CD8-positive, alpha-beta memory T cell (primary cell): ENCODE measurements at places on chromosomes 2 and 18. TPM values are rescaled to one million over a fixed set of nuclear protein-coding genes. Genes with fewer than 3 reads are reported as not detected.

The NT5C1B gene
- total RNA-seq, result not detected

The UCN gene
- 2.6 TPM for total RNA-seq

The EPHA4 gene
- total RNA-seq, result 7.8 TPM

The EVX2 gene
- not detected for total RNA-seq

The TLX2 gene
- total RNA-seq, result 0.60 TPM

The SCG2 gene
- total RNA-seq, result not detected

The COL4A3 gene
- not detected for total RNA-seq

GRCh38 chr2:33518200-33518599 lies 41.8 kb downstream of the RASGRP3 start:
- H3K36me3 ChIP-seq, result no peaks in the 10 kb centered on the region
- no peak overlapping the region for H3K4me3 ChIP-seq
- H3K4me1 ChIP-seq, result no peaks in the 10 kb centered on the region
- H3K27ac ChIP-seq, result no peak overlapping the region

- no peak for DNase-seq
- no peaks in the 10 kb centered on the region for H3K27me3 ChIP-seq
- H3K27ac ChIP-seq, result no peak overlapping the region
- H3K36me3 ChIP-seq, result no peaks in the 10 kb centered on the region
Measured at GRCh38 chr2:28425464-28425835, 32.8 kb downstream of the FOSL2 start.

DNA sequence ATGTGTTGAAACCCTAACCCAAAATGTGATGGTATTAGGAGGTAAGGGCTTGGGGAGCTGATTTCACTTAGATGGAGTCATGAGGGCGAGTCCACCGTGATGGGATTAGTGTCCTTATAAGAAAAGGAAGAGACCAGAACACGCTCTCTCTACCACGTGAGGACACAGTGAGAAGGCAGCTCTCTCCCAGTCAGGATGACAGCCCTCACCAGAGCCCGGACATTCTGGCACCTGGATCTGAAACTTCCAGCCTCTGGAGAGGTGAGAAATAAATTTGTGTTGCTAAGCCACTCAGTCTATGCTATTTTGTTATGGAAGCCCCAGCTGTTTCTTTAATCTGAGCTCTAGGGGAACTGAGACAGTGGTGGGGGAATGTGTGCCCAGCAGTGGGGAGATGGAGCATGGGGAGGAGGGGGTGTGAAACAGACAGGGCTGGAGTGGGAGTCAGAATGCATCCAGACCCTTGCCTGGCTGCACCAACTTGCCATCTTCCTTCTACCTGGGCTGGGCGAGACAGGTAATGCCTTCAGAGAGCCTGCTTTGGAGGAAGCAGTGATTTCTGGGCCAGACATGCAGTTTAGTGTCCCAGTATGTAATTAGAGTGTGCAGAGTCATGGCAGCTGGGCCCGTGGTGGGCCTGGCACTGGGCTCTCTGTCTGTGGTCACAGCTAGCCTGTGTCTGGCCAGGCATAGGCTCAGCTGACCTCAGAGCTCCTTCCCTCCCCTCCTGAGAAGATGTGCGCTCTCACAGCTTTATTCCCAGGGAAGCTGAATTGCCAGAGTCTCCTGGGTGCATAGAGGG lies 38.1 kb downstream of the RHOB start:
- no peak overlapping the region for H3K4me3 ChIP-seq
- H3K27ac ChIP-seq, result no peak overlapping the region
- no peak for DNase-seq
- no peaks in the 10 kb centered on the region for H3K4me1 ChIP-seq
- no peaks in the 10 kb centered on the region for H3K36me3 ChIP-seq

DNA sequence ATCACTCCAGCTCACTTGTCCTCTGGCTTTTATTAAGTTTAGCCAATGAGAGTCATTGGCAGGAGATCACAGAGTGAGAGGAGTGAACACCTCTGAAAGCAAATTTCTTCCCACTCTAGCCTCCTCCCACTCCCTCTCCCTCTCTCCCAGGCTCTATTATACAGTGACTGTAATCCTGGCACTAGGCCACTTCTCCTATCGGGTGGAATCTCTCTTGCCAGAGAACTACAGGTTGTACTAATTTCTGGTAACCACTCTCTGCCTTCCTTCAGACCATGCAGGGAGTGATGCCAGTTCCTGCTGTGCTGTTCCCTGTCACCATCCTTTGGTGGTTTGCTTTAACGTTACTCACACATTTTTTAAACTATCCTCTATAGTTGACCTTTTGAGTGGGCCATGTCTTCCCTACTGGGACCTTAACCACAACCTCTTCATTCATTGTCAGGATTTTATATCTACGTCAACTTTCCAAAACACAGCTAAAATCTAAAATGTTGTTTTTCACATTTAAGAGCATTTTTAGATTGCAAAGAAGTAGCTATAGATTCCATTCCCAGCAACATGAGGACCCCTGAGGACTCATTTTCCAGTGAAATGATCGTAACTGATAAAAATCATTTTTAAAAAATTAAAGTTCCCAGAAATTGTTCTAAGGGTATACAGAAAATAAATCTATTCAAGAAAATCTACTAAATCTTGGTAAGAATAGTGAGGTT lies 217.1 kb downstream of the MREG start:
- no peak overlapping the region for H3K27ac ChIP-seq
- no peak overlapping the region for H3K4me3 ChIP-seq
- no peaks in the 10 kb centered on the region for H3K36me3 ChIP-seq
- no peaks in the 10 kb centered on the region for H3K4me1 ChIP-seq
- no peaks in the 10 kb centered on the region for H3K27me3 ChIP-seq
- DNase-seq, result no peak

GRCh38 chr2:231727621-231728020 lies 19.3 kb downstream of the PTMA start:
- H3K4me3 ChIP-seq, result no peak overlapping the region
- no peak for DNase-seq
- H3K4me1 ChIP-seq, result no peaks in the 10 kb centered on the region
- peaks cover 6% of the 10 kb centered on the region for H3K36me3 ChIP-seq
- H3K27me3 ChIP-seq, result no peaks in the 10 kb centered on the region

- H3K36me3 ChIP-seq, result no peaks in the 10 kb centered on the region
- no peak for DNase-seq
- no peak overlapping the region for H3K27ac ChIP-seq
- no peak overlapping the region for H3K4me3 ChIP-seq
- H3K4me1 ChIP-seq, result peaks cover 10% of the 10 kb centered on the region
Measured at GRCh38 chr2:206442474-206442832, 879 bp upstream of the ADAM23 start.

DNA sequence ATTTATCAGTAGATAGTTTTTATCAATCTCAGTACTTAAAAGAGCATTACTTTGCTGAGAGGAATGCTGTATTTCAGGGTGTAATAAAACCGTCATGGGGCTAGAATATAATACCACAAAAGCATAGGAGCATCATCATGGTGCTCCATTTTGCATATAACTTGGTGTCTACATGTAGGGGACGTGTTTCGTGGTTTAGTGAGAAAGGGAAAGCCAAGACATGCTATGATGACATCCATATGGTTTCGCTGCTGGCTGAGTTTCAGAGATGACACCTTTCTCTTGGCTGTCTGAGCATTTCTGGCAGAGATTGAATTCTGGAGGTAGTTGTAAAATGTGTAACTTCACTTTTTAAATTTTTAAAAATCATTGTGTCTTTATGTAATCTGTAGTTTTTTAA lies 32.4 kb downstream of the WDR43 start:
- no peaks in the 10 kb centered on the region for H3K4me1 ChIP-seq
- H3K36me3 ChIP-seq, result peaks cover 49% of the 10 kb centered on the region
- no peak overlapping the region for H3K27ac ChIP-seq
- DNase-seq, result no peak
- no peak overlapping the region for H3K4me3 ChIP-seq

DNA sequence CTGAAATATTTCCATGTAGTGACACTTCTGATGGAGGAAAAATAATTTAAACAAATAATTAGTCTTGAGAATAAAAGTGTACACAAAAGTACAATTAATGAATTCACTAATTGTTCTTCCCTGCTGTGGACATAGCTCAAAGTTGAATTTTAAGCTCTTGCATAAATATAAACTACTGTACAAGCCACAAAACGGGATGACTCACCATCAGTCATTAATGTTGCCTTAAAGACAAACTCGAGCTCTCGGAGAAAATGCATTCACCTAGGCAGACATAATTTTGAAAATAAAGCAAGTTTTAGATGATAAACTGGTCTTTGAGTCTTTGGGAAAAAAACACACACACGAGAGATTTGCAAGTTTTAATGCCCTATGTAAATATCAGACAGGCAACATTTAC lies 436.4 kb downstream of the ZNF521 start:
- no peaks in the 10 kb centered on the region for H3K27me3 ChIP-seq
- no peaks in the 10 kb centered on the region for H3K36me3 ChIP-seq
- no peak overlapping the region for H3K27ac ChIP-seq
- H3K4me3 ChIP-seq, result no peak overlapping the region
- DNase-seq, result no peak

DNA sequence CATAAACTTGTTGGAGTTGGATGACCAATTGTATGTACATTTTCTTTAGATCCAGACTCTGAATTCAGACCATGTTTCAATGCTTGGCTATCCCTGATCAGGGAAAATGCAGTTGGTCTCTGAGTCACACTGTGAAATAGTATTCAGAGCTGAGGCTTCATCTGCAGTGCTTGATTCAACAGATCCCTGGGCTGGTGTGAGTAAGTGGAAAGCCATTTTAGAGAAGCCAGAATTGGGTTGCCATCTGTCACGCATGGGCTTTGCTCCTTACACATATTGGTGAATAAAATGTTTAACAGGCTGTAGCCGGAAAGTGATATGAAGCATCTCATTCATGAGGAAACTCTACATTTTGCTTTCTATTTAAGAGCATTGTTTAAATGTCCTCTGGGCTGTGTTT lies 50.0 kb upstream of the ACYP2 start:
- H3K4me1 ChIP-seq, result no peaks in the 10 kb centered on the region
- no peaks in the 10 kb centered on the region for H3K27me3 ChIP-seq
- H3K4me3 ChIP-seq, result no peak overlapping the region
- no peak overlapping the region for H3K27ac ChIP-seq
- no peaks in the 10 kb centered on the region for H3K36me3 ChIP-seq
- no peak for DNase-seq

DNA sequence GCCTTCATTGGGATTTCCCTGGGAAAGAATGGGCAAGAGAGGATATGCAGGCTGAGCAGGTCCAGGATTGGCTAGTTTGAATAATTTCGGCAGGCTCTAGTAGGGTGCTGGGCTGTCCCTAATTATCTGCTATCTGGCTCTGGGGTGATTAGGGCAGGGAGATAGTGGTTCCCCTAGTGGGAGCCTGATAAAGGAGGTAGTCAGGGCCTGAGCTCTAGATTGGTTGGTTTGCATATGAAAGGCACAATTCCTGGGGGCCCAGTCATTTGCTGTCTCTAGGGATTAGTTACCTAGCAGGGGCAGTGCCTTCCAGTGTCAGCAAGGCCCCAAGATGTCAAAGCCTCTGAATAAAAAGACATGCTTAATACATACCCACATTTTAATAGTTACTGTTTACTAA lies 690.1 kb upstream of the KLHL29 start:
- no peak for DNase-seq
- no peak overlapping the region for H3K27ac ChIP-seq
- H3K36me3 ChIP-seq, result no peaks in the 10 kb centered on the region
- H3K4me3 ChIP-seq, result no peak overlapping the region

- no peak overlapping the region for H3K4me3 ChIP-seq
- no peaks in the 10 kb centered on the region for H3K27me3 ChIP-seq
- H3K4me1 ChIP-seq, result no peaks in the 10 kb centered on the region
- H3K36me3 ChIP-seq, result no peaks in the 10 kb centered on the region
Measured at GRCh38 chr18:45175511-45175910, 439.8 kb upstream of the SLC14A2 start.

DNA sequence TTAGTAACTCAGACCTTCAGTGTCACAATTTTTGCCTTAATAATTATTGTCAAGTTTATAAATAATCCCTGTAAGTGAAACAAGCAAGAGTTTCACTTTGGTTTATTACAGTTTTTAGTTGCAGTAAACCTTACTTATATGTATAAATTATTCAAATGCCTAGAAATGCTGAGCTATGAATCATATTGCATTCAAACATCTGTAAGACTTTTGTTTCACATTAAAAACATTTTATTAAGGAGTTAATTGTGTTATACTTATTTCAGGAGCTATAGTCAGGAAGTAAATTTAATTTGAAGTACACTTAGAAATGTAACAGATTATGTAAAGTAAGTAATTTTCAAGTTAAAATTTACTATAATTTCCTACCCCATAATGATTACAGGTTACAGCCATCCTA lies 3.9 kb upstream of the ETAA1 start:
- H3K4me1 ChIP-seq, result no peaks in the 10 kb centered on the region
- H3K4me3 ChIP-seq, result no peak overlapping the region
- H3K27me3 ChIP-seq, result no peaks in the 10 kb centered on the region
- DNase-seq, result no peak
- H3K27ac ChIP-seq, result no peak overlapping the region
- H3K36me3 ChIP-seq, result no peaks in the 10 kb centered on the region

- H3K27ac ChIP-seq, result no peak overlapping the region
- no peaks in the 10 kb centered on the region for H3K36me3 ChIP-seq
- H3K27me3 ChIP-seq, result no peaks in the 10 kb centered on the region
- no peaks in the 10 kb centered on the region for H3K4me1 ChIP-seq
- H3K4me3 ChIP-seq, result no peak overlapping the region
- no peak for DNase-seq
Measured at GRCh38 chr18:26719896-26720295, 145.6 kb downstream of the AQP4 start.

GRCh38 chr2:173033084-173033483 lies 42.6 kb upstream of the MAP3K20 start:
- DNase-seq, result no peak
- no peak overlapping the region for H3K27ac ChIP-seq
- no peaks in the 10 kb centered on the region for H3K27me3 ChIP-seq
- no peaks in the 10 kb centered on the region for H3K36me3 ChIP-seq
- H3K4me1 ChIP-seq, result no peaks in the 10 kb centered on the region

DNA sequence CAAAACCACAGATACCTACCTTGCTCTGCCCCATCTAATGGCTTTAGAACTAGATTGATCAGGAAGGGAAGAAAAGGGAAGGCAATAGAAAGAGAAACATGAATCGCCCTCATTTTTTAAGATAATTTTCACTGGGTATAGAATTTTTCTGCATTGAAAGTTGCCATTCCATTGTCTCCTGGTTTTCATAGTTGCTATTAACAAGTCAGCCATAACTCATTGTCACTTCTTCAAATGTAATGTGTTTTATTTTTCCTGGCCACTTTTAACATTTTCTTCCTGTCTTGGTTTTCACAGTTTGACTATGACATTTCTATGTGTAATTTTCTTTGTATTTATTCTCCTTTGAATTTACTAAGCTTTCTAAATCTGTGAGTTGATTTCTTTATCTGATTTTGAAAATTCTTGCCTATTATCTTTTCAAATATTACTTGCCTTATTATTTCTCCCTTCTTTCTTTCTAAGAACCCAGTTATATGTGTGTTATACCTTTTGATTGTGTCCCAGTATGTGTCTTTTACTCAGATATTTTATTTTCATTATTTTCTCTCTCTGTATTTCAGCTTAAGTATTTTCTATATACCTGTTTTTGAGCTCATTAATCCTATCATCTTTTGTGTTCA lies 85.5 kb upstream of the GLI2 start:
- no peak for DNase-seq
- no peaks in the 10 kb centered on the region for H3K4me1 ChIP-seq
- H3K36me3 ChIP-seq, result no peaks in the 10 kb centered on the region
- no peak overlapping the region for H3K27ac ChIP-seq
- H3K4me3 ChIP-seq, result no peak overlapping the region

- no peaks in the 10 kb centered on the region for H3K27me3 ChIP-seq
- DNase-seq, result no peak
- no peaks in the 10 kb centered on the region for H3K4me1 ChIP-seq
- H3K4me3 ChIP-seq, result no peak overlapping the region
- no peak overlapping the region for H3K27ac ChIP-seq
Measured at GRCh38 chr18:73696698-73697097, 450.9 kb downstream of the FBXO15 start.

GRCh38 chr2:15241201-15241600 lies 319.9 kb downstream of the NBAS start:
- no peaks in the 10 kb centered on the region for H3K36me3 ChIP-seq
- H3K4me3 ChIP-seq, result no peak overlapping the region
- DNase-seq, result no peak
- no peaks in the 10 kb centered on the region for H3K27me3 ChIP-seq
- H3K4me1 ChIP-seq, result no peaks in the 10 kb centered on the region
